ENCODE measurements at places on chromosomes 11 and 22.
A peak's percentile ranks its signal among the peaks of the same experiment; 100 is the strongest.

GRCh38 chr11:26193694-26194365 is 138.1 kb upstream of the ANO3 start:
- no peak for DNase-seq

DNA sequence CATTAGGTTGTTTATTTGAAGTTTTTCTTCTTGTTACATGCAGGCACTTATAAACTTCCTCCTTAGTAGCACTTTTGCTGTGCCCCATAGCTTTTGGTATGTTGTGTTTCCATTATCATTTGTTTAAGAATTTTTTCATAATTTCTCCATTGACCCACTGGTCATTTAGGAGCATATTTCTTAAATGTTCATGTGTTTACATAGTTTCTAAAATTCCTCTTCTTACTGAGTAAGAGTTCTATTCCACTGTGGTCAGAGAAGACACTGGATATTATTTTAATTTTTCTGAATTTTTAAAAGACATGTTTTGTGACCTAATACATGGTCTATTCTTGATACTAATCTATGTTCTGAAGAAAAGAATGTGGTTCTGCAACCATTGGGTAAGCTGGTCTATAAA is 333.0 kb downstream of the DDX10 start:
- DNase-seq: no peak

GRCh38 chr22:49427341-49427740 is 400.3 kb downstream of the BRD1 start:
- DNase-seq: no peak

DNA sequence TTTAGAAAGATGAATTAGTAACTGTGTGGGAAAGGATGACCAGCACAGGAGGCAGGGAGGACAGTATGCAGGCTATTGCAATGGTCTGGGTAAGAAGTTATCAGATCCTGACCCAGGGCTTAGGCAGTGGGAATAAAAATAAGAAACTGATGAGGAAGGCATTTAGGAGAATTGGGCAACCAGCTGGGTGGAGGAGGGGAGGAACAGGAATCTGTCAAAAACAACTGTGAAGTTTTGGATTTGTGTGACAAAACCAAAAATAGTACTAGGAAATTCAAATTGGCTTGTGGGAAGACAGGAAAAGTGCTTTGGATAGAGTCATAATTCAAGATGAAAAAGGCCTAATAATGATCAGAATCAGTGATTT is 27.9 kb downstream of the MMP13 start:
- DNase-seq: no peak

DNA sequence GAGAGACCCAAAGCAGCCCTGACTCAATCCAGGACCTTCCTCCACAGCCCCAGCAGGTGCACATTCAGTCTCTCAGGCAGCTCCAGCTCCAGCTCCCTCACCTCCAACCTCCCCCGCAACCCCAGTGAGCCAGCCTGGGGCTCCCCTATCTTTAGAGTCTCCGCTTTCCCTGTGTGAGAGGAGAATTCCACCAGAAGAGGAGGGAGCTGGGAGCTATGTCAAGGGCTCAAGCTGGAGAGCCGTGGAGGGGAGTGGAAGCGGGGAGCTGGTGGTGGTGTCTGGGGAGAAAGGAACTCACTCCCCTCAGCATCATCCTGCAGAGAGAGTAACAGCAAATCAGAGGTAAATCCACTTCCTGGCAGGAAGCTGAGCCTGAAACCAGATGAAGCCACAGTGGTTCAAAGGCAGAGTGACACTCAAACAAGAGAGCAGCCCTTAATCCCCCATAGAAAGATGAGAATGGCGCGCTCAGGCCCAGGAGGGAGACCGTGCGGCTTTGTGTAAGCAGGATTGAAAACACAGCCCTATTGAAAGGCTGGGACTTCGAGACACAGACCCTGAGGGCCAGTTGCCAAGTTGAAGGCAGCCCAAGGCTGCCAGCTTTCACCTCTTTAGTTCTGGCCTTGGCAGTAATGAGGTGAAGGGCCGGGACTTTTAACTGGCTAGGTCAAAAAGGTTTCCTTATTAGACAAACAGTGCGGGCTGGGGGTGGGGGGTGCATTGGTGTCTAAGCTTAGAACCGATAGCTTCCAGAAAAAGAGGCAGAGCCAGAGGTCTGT is 21.4 kb upstream of the CDON start:
- no peak for DNase-seq

DNA sequence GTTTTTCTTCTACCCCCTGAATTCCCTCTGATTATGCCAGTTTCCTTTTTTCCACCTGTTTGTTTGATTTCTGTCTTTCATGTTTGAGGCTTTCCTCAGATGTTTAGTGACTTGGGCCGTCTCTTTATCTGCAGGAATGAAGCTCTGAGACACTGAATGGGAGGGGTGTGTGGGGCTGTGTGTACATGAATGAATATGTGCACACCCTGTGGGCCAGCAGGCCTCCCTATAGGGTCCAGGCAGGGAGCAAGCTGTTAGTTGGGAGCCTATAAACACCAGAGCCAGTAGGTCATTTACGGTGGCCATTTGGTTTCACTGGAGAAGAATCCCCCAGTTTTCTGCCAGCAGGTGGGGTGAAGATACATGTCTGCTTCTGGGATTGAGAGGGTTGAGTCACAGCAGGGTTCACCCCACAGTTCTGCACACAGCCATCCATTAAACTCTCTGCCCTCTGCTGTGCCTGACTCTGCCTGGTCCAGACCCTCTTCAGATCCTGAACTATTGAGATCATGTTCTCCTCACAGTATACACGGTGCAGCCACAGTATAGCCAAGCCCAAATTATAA is 34.8 kb downstream of the BARX2 start:
- DNase-seq: no peak

DNA sequence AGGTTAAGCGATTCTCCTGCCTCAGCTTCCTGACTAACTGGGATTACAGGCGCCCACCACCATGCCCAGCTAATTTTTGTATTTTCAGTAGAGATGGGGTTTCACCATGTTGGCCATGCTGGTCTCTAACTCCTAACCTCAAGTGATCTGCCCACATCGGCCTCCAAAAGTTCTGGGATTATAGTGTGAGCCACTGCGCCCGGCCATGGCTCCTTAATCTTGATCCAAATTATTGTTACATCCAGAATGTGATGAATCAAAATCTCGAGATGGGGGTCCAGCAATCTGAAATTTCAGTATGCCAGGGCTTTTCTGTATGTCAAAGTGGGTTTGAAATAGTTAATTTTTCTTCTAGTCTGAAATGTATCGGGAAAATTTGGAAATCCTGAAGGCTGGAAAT is 3.7 kb downstream of the RPL27A start:
- DNase-seq: no peak

GRCh38 chr11:113627297-113627696 is 78.8 kb downstream of the TMPRSS5 start:
- DNase-seq: no peak

GRCh38 chr22:27879923-27880322 is 39.1 kb downstream of the PITPNB start:
- no peak for DNase-seq

DNA sequence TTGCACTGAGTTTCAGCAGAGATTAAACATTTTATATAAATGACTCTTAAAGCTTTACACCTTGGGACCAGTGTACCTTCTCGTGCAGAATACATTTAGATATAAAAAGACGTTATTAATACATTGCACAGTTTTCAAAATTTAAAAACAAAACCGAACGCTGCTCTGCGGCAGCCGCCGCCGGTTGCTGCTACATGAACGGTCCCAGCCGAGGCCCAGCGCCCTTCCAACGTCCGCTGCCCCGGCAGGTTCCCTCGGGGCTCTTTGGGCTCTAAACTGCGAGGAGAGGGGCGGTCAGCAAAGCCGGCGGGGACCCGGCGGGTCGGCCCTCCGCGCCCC is 2.0 kb downstream of the CDKN1C start:
- DNase-seq: no peak

DNA sequence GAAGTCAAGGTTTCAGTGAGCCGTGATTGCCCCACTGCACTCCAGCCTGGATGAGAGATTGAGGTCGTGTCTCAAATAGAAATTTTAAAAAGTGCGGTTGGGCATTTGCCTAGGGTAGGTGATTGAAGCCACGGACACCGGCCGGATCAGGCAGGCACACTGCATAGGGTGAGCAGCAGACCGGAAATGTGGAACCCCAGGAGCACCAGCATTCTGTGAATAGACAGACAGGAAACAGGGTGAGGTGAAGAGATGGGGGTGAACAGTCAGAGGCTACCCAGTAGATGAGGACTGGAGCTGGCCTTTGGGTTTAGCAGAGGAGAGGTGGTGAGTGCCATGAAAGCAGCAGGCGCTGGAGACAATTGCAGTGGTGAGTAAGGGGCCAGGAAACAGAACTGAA is 43.5 kb downstream of the PPFIA1 start:
- no peak for DNase-seq

GRCh38 chr11:1935156-1936071 is 11.7 kb upstream of the MRPL23 start:
- no peak for DNase-seq

DNA sequence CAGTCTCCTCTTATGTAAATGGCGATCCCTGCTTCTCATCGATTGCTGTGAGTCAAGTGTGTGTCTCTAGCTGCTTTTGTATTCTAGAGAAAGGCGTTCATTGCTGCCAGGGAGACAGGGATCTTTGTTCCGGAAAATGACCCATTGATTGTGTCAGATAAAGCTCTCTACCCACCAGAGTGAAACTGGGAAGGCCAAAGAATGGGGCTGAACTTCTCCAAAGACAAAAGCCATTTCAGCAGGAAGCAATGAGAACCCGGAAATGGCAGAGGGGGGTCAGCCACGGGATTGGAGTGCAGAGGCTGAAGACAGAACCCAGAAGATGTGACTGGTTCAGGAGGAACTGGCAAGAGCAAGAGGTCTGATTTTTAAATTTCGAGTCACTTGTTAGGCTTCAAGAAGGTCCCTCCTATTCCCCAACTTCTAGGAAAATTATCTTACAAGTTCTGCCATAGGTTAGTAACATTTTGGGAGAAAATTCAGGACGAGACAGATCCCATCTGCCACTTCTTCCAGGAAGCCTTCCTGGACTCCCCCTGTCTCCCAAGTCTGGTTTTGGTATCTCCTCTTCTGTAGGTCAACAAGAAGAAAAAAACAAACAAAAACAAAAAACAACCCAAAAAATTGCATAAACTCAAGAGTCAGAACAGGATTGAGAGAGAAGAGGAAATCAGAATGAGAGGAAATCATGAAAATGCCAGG is 110.6 kb downstream of the NECTIN1 start:
- no peak for DNase-seq

GRCh38 chr11:73856031-73856567 is 20.5 kb downstream of the COA4 start:
- DNase-seq: no peak

- no peak for DNase-seq
Observed at GRCh38 chr11:72833811-72834493, 19.7 kb downstream of the ATG16L2 start.

- DNase-seq: no peak
Observed at GRCh38 chr11:123429336-123429735, 733 bp upstream of the GRAMD1B start.

DNA sequence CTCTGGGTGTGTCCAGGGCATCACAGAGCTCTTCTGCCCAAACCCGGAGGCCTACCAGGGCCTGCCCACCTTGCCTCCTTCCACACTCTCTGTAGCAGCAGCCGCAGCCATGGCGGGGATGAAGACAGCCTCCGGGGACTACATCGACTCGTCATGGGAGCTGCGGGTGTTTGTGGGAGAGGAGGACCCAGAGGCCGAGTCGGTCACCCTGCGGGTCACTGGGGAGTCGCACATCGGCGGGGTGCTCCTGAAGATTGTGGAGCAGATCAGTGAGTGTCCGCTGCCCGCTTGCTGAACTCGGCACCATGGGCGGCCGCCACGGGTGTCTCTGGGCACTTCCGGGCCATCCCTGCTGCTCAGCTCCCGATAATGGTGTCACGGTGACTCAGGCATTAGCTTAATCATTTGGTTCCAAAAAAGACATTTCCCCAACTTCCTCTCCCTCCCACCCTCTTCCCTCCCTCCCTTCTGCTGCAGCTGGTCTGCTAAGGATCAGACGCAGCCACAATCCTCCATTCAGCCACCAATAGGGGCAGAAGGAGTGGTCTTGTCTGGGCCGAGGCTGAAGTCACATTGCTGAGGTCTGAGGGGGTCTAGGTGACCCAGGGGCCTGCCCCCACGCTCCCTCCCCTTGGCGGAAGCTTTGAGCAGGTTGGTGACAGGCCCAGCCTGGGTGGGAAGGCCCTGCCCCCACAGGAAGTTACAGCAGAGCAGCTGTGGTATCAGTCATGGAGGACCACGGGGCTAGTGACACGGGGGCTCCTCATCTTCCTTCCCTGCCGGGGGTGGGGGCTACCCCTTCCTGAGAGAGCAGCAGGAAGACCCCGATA is 950 bp downstream of the FERMT3 start:
- no peak for DNase-seq

DNA sequence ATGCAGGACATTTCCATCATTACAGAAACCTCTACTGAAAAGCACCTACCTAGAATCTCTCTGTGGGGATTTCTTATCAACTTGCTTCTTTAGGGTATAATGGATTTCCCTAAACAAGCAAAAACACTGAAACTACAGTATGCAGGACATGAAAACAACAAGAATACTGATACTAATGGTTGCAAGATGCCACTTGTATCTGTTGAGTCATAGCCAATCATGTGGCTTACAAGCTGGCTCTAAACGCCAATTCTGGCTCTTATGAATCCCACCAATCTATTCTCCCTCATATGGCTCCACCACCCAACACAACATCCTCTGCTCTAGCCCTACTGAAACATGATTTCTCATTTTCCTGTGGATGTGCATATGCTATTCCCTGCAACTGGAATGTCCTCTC is 22.6 kb downstream of the TENM4 start:
- no peak for DNase-seq

DNA sequence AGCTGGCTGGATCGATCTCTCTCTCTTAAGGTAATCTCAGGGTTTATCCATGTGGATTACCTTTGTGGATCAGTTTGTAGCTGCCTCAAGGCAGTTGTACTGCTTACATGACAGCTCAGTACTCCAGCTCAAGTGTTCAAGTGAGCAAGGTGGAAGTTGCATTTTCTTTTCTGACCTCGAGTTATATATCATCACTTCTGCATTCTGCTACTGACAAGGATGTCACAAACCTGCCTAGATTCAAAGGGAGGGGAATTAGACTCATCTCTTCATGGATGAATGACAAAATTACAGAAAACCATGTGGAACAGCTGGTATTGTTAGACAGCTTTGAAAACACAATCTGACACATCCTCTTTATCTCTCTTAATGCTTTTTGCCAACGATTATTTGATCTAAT is 6.1 kb upstream of the TCN2 start:
- no peak for DNase-seq

GRCh38 chr22:22951035-22951434 is 63.4 kb downstream of the IGLL5 start:
- DNase-seq: no peak

DNA sequence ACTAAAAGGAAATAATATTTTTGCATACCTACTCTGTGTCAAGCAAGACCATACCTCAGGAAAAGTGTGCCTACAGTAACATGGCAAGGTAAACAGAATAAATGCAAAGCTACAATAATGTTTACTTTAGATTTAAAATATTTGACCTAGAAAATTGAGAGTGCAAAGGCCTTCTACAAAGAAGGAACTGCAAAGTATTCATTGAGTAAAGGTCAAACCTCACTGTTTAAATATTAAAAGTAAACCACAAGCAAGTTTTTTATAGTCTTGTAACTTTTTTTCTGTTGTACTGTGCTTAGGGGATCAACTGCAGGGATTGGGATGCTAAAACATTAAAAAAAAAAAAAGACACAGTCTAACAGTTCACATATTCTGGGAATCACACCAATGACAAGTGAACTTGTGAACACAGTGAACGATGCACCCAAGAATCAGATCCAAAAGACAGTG is 48.8 kb downstream of the CWF19L2 start:
- no peak for DNase-seq

GRCh38 chr22:17717708-17718107 is 56.6 kb downstream of the BID start:
- no peak for DNase-seq

GRCh38 chr11:69280994-69281393 is 13.0 kb upstream of the MYEOV start:
- no peak for DNase-seq

GRCh38 chr11:64246871-64247728 is at the start of gene PPP1R14B:
Gene PPP1R14B, minus strand, starts transcription at chr11:64246943. Its CDS starts 270 bp downstream, at chr11:64246673.
- DNase-seq: peak; percentile 24

All from cerebellar nuclear complex (tissue), 1 donor.